ENCODE measurements at places on chromosomes 12 and 14.

DNA sequence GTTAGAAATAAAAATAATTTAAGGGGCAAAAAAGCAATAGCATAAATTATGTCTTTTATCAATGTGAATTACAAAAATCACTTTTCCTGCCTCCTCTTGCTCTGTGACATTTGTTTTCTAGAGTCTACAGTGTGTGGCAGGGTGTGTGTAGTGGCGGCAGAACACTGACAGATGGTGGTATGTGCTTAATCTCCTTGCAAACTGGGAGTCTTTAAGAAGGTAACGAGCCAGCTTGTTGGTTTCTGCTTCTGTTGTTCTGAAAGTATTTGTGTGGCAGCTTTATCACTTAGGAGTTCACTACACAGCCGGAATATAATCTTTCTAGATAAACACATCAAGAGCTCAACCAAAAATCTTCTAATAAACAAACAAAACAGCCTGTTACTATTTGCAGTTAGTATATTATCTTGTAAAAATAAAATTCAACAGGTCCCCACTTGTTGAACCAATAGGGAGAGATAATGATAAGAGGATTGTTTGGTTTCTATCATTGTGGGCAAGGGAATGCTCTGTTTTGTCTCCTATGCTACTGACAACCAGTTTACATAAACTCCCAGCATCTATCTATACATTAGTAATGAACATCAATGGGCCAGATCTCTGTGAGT is 13.0 kb downstream of the CDKL1 start:
- peak; percentile 79 for DNase-seq

DNA sequence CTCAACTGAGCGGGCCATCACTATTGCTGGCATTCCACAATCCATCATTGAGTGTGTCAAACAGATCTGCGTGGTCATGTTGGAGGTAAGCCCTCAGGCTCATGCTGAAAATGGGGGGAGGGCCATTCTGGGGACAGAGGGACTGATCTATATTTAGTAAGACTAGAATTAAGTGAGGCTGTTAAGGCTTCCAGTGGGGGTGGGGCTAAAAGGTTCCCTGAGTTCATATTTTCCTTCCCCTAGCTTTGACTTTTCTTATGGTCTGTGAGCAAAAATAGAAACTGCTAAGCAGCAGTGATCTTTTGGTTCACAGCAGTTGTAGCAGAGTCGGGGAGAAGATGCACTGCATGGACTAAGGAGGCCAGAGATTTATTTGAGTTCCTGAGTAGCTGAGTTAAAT is 9.2 kb downstream of the PCBP2 start:
- DNase-seq: no peak

- DNase-seq: peak; percentile 37
These were observed 6.0 kb upstream of the SLC6A12 start for GRCh38 chr12:219891-220352.

DNA sequence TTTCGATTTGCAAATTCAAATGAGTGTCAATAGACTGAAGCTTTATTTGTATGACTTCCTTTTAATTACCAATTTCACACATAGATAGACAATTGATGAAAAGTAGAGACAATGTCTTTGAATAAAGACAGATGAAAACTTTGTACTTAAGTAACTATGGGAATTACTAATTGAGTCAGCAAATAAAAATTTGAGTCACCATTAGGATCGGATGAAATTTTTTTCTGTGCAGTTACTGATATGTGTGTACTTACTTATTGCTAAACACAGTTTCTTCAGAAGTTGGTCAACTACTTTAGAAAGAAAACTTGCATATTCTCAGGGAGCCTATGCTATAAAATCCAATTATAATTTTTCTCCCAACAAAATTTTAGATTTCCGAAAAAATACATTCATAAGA is 224.9 kb upstream of the SLC16A7 start:
- no peak for DNase-seq

- DNase-seq: no peak
These were observed 61.0 kb downstream of the SUSD6 start for GRCh38 chr14:69672356-69672755.

- no peak for DNase-seq
These were observed 29.8 kb downstream of the MED21 start for GRCh38 chr12:27052176-27052575.

- peak; percentile 77 for DNase-seq
These were observed 11.6 kb downstream of the SETD3 start for GRCh38 chr14:99468836-99469592.

GRCh38 chr14:62847168-62847567 is 198.1 kb downstream of the KCNH5 start:
- peak; percentile 85 for DNase-seq

All from NCI-H2171 (cell line).